NCI-H1105 (cell line): ENCODE measurements at places on chromosomes 6 and 20.

- no peak for DNase-seq
Observed at GRCh38 chr6:34743625-34744293, 13.5 kb upstream of the SNRPC start.

DNA sequence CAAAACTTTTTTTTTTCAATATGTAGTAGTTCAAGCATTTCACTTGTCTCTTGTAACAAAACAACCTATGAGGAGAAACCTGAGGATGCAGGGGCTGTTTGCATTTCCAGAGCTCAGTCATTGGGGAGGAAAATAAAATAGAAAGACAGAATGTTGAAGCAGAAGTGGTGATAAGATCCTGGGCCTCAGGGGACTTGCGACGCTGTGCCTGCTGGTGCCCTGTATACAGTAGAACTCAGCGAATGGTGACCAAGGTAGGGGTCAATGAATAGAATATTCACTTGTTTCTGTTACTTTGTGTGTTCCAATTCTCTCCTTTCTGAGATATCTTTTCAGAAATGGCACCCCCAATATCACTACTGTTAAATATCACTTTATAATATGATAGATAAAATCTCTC, 271.6 kb downstream of the FARS2 start:
- no peak for DNase-seq

DNA sequence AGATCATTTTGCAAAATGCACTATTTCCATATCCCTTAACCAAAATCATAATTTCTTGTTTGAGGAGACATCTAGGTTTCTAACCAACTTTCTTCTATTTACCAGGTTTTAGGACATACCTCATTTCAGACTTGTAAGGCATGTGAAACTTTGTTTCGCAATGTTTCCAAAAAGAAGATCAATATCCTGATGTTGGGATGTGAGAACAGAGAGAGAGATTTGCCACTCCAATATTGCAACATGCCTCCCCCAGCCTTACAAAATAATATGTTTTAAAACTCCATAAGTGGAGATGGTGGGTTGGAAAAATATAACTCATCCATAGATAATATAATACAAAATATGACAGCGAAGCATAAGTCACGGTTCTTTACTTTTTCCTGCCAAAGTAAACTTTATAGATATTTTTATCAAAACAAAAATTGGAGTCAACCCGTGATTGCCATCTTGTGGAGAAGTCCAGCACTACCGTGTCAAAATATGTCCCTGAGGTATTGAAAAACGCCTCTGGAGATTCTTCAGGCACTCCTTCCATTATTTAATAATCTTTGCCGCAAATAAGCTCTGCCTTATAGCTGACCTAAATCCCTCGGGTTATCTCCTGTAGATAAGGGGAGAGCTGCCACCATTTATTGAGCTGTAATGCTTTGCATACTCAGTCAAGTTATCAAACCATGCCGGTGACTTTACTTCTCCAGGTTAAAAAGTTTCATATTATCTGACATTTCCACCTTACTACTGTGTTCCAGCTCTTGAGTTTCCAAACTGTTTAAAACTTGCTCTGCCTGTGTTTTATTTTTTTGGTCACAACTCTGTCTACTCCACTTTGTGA, 534.2 kb downstream of the HACE1 start:
- no peak for DNase-seq

- DNase-seq, result no peak
Observed at GRCh38 chr6:35280903-35281302, 16.7 kb upstream of the DEF6 start.

DNA sequence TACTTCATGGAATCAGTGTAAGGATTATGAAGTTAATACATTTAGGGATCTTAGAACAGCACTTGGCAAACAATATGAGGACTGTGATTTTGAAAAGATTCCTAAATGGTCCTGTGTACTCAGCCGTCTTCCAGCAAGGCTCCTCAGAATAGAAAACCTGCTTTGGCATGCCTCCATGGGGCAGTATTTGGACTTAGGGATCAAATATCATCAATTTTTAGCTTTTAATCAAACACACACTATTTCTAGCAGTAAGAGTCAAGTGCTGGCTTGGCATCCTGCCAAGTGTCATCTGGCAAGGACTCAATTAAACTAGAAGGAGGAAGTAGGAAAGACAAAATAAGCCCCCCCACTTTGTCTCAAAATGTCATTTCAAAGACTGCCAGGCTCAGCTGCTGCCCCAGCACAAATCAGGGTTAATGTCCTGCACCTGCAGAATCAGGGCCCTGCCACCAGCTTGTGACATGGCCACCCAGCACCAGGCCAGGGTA, 40.8 kb downstream of the IYD start:
- DNase-seq, result peak; percentile 74

DNA sequence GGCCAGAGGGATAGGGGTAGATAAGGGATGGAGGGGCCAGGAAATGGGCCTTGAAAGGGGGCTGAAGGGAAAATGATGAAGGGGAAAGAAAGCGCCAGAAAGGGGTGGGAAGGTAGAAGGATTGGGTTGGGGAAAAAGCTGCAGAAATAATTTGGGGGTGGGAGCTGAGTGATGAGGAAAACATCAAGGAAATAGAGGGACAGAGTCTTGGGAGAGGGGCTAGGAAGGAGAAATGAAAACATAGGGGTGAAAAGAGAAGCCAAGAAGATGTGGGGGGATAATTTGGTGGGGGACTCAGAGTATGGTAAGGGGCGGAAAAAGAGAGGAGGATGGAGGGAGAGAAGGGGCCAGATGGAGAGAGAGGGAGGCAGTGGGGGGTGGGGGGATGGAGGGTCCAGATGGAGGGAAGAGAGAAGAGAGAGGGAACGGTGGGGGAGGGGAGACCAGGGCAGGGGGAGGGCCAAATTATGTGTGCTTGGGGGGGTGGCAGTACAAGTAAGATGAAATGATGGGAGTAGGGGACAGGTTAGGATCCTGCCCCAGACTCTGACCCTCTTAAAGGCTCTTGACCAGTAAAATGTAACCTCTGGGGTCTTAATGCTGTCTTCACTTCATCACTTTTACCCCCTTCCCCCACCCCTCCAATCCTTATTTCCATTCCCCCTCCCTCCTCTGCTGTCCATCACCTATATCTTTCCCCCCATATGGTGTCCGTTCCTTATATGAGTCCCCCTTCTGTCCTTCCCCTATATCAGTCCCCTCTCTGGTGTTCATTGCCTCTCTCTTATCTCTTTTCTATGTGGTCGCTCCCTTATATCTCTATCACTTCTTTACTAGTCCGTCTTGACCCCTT, 852 bp downstream of the SYNGAP1 start:
- no peak for DNase-seq

DNA sequence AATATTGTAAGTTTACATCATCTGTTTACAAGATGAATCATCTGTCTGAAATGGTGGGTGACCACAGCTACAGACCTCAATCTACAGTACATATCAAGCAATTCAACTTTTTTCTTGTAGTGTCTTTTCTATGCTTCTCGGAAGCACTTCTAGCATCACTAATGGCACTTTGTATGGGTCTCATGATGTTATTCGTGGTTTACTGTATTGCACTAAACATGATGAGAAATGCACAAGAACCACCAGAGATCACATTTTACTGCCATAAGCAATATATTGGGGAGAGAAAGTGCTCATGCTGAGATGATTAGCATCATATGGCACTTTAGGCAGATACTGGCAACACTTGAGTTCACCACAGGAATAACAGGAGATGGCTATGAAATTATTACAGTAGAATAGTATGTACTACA, 15.4 kb upstream of the BTBD3 start:
- DNase-seq, result no peak

GRCh38 chr6:140321891-140322290, 947.4 kb upstream of the CITED2 start:
- no peak for DNase-seq

DNA sequence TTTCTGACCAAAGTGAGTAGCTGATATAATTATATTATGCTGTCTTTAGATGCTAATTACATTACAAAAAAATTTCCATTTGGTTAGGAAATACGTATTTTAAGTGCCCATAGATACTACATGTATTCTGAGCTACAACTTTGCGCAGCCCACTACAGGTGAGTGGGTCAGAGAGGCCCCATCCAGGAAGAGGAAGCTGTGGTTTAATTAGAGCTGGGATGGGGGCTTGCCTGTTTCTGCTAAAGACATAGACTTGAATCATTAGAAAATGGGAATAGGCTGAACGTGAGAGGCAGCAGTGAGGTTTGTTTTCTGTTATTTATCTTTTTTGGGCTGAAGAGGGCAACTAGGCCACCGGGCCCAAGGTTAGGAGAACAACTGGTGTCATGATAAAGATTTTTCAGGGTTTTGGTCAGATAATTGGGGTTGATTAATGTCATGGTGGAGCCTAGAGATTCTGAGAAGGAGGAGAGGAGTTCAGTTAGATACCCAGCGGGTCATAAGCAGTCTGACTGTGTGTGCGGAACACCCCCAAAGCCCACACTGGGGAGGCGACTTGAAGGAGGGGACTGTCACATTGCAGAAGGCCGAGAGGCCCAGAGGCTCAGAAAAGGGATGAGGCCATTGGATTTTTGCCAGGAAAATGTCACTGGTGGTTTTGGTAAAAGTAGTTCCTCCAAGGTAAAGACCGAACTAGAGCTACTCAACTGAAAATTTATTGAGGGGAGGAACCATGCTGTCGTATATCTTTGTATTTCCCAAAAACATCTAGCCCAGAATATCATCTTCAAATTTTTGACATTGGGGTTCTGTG, 14.5 kb upstream of the IRF4 start:
- no peak for DNase-seq

GRCh38 chr6:122530440-122531046, 58.9 kb upstream of the SERINC1 start:
- DNase-seq, result peak; percentile 56

- DNase-seq, result no peak
Observed at GRCh38 chr6:120873125-120873865, 461.0 kb downstream of the TBC1D32 start.

GRCh38 chr6:79632580-79632979, 1.5 kb downstream of the SH3BGRL2 start:
- no peak for DNase-seq

- no peak for DNase-seq
Observed at GRCh38 chr6:45775026-45775697, 240.5 kb downstream of the CLIC5 start.

DNA sequence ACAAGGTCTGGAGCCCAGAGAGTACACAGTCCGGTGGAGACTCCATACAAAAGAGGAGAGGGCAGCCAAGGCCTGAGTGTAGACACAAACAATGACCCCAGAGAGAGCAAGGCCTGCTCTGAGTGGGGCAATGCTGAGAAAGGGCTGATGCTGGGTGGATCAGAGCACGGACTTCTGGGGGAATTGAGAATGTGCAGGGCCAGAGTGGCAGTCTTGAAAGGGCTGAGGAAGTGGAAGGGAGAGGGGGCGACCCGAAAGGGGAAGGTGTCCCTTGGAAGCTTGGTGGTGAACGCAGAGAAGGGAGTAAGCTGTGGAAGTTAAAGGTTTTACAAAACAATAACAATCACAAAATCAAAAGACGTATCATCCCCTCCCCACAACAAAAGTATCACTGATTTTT, 12.0 kb upstream of the GRM4 start:
- no peak for DNase-seq

- DNase-seq, result no peak
Observed at GRCh38 chr6:5174756-5175549, 85.8 kb downstream of the LYRM4 start.
